ENCODE measurements at places on chromosomes 6 and 20.
A peak's percentile ranks its signal among the peaks of the same experiment; 100 is the strongest.

GRCh38 chr20:57837208-57838035 is 127.6 kb upstream of the PMEPA1 start:
- DNase-seq: no peak

- DNase-seq: peak; percentile 86
These were observed 9.9 kb upstream of the BAK1 start for GRCh38 chr6:33589731-33590530.

GRCh38 chr6:131789219-131789618 is 18.6 kb upstream of the ENPP1 start:
- peak; percentile 36 for DNase-seq

DNA sequence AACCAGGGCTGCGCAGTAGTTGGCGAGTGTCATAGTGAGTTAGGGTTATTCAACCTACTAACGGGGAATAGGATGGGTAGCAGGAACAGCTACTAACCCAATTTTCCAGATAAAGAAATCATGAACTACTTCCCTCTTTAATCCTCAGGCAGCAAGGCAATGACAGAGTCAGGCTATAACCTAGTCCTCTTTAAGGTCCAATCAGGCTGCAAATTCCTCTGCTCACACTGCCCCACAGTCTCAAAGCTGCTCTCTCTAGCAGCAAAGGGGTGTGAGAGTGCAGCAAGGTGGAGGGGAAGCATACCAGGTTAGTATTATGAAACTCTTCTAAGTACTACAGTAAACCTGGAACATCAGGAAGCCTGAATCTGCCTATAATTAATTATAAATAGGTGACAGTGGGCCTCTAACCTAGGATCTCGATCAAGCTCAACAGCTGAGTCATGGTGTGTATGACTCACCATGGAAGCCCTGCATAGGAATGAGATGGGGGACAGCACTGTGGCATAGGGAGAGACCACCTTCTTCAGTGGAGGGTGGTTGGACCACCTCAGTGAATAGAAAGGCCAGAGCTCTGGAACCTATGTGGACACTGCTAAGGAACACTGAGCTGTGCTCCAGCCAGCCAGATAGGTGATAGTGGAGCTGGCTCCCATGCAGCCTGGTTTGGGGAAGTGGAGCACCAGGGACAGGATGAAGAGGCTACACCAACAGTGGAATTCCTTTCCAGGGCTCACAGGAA is 7.9 kb downstream of the PEX6 start:
- peak; percentile 56 for DNase-seq

DNA sequence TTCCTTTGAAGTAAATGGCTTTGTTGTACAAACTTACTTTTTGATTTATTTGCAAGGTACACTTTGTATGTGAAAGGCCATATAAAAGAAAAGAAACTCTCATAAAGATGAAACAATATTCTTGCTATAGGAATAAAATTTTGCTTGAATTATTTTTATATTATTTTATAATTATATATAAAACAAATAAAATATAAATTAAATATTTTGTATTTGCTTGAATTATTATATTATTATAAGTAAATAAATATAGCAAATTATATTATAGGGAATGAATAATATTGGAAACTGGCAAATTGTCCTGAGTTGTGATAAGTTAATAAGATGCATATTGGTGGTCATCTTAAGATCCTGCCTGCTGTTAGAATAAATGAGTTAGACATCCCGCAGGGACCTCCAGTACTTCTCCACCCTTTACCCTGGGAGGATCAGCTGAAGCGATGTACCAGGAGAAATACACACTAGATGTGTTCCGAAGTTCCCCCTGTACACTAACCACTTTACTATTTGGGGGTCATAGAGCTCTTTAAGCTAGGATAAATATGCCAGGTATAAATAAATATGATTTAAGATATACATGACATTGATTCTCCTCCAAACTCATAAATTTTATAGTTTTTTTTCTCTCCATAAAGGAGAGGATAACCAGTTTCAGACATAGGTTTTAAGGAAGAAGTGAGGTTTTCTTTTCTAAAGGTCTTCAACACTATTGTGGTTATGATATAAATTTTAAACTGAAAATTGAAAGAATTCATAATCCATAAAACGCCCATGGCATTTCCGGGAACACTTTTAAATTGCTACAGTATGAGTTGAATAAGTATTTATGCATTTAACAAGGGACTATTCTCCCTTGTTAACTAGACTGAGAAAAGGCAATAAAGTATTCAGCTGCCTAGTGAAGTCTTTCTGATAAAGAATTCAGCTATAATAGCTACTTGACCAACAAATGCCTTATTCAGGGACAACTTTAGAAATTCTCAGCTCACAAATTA is 486.3 kb upstream of the MARCKS start:
- peak; percentile 41 for DNase-seq

DNA sequence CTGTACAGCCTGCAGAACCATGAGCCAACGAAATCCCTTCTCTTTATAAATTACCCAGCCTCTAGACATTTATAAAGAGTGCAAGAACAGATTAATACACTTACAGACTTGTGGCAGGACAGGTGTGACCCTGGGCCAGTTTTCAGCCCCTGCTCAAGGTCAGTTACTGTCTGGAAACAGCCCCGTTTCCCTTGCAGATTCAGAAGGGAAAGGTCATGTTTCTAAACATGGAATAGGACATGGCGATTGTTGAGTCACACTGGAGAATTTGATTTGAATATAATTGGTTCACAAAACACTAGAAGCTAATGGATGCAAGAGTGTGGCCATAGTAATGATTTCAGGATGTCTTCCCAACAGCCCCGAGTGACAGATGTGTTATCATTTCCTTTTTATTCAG is 248.8 kb downstream of the DLL1 start:
- DNase-seq: no peak

GRCh38 chr6:155832596-155832995 is 377.0 kb upstream of the NOX3 start:
- DNase-seq: peak; percentile 72

DNA sequence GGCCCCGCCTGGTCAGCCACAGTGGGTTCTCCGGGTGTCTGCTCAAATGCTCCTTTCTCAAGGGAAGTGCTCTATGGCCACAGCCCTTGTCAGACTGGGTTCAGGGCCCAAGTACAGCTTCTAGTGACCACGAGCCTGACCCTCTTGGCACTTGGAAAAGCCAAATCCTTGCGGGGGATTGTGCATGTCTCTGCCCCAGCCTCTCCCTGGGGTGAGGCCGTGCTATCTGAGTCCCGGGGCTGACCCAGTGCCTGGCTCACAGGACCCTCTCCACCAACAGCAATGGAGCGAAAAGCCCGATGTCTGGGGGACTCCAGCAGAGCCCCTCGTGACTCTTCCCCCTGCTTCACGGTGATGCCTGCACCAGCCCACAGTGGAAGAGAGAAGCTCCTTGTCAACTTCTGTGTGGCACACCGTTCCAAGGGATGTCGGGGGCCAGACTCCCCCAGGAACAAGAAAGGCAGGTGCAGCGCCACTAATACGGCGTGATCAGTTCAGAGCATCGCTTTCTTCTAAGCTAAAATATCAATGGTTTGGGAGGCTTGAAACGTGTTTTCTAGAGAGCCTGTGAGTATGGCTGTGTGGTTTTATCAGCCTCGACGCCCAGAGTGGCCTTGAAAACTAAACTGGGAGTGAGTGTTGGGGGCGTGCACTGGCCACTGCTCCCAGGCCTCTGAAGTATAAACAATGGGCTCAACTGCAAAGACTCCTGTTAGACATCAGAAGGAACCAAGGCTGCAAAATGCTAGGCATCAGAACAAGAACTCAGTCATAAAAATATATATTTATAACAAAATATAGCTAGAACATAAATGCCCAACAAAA is 51.9 kb downstream of the DLL1 start:
- DNase-seq: no peak

GRCh38 chr6:145633981-145634627 is 101.2 kb downstream of the EPM2A start:
- peak; percentile 79 for DNase-seq

DNA sequence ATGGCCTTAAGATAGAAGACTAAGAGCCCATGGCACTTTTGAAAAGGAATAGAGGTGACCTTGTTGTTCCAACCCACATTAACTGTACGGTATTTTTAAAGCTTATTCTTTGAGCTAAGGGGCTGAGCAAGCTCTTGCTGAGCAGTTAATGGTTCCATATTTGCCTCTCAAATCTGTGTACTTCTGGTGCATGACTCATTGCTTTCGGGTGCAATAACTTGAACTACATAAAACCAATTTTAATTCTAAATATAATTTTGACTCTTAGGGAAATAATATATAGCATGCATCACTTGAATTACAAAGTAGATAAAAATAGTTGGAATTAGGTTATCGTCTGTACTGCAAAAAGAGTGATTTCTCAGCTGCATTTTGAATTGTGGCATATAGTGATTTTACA is 348.1 kb upstream of the CITED2 start:
- peak; percentile 35 for DNase-seq

DNA sequence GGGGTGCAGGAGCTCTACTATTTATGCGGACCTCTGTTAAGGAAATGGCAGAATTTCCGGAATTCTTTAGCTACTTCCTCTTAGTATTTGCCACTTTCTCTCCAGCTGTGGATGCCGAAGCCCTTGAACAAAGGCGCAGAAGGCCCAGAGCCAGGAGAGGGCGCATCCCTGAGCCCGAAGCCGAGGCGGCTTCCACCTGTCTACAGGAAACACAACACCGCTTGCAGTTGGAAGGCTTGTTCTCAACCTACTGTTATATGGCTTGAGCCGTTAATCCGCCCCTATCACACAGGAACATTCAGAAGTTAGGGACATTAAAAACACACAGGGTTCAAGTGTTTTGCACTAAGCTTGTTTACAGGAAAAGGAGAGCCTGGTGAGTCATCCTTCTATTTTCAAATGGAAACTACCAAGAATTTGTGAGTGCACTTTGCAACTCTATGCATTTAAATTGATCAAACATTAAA is 417.1 kb downstream of the BCKDHB start:
- peak; percentile 25 for DNase-seq

GRCh38 chr6:136487759-136488425 is 62.3 kb downstream of the MAP7 start:
- peak; percentile 4 for DNase-seq

DNA sequence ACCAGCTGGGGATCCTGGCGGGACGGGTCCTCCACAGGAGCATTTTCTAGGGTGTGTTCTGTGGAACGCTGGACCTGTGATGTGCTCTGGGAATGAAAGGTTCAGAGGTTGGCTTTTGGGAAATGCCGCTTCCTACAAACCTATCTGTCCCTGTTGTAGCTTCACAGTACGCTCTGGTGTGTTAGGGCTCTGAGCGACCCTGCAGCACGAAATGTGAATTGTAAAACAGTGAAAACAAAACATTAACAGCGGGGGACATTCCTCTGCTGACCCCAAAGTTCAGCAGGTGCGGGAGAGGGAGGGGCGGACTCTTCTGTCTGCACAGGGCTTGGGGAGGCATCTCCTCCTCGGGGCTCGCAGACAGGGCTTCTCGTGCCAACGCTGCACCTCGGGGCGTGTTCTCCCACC is 155.9 kb downstream of the NRN1 start:
- no peak for DNase-seq

GRCh38 chr20:22574545-22575086 is 9.8 kb downstream of the FOXA2 start:
- DNase-seq: no peak
